ENCODE measurements at places on chromosomes 4 and X.

- no peak for DNase-seq
Measured at GRCh38 chrX:21645886-21646285, 12.2 kb downstream of the KLHL34 start.

DNA sequence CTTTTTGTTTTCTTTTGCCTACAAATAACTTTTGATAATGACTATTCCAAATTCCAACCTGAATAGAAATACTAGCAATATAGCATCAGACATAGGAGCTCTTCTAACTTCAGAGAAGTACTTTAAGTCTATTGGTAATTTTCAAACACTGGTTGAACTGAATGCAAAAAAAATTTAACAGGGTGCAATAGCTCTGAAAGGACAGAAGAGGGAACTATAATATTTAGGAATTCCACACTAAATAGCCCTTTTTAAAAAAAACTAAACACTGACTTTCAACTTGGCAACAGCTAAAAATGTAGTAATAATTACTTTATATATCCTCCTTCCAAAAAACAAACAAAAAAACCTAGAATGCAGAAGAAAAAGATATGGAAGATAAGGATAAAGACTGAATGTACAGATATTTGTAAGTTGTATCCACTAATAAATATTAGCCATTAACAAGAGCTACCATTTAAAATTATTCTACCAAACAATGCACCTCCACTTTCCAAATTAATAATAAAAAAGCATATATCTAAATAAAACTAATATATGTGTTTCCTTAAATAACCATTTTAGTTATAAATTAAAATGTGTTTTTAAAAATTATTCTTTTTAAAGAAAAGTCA lies 81.4 kb downstream of the FBXW7 start:
- no peak for DNase-seq

DNA sequence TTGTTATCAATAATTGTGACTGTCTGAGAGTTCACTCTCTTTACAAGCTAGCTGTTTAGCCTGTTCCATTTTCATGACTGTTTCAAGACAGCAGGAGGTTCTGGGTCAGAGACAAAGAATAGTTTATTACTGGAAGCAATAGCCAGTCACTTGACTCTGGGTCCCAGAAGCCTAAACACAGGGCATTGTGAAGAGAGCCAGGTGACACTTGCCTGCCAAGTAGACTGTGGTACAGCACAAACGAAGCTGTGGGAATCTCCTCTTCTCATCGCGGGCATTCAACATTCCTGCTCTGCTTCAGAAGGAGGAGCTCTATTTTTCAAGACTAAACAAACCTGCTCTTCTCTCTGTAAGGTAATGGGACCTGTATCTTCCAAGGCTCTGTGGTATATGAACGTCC lies 485.1 kb downstream of the TRIML1 start:
- no peak for DNase-seq

- no peak for DNase-seq
Measured at GRCh38 chr4:113433116-113433515, 328.4 kb downstream of the CAMK2D start.

DNA sequence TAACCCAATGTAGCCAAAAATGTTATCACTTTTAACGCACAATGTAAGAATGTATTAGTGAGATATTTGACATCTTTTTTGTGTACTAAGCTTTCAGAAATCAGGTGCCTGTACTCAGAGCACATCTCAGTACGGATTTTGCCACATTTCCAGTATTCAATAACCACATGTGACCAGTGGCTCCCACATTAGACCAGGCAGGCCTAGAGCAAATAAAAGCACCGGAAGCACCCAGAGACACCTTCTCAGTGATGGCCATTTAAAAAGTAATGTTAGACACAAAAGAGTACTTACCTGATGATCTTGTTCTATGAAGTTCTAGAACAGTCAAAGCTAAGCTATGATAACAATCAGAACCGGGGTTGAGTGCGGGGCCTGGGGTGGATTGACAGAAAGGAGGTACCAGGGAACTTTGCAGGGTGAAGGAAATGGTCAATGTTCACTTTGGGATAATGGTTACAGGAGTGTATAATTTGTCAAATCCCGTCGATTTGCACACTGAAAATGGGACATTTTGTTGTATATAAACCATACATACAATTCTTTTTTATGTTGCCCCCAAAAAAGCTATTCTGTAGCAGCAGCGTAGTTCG lies 1.2 kb downstream of the CTPS2 start:
- no peak for DNase-seq

GRCh38 chr4:37989398-37990260 lies 29.4 kb downstream of the PTTG2 start:
- no peak for DNase-seq

- DNase-seq, result no peak
Measured at GRCh38 chr4:102867278-102868152, 1.3 kb upstream of the CISD2 start.

GRCh38 chr4:85495621-85496020 lies 20.7 kb downstream of the ARHGAP24 start:
- no peak for DNase-seq

DNA sequence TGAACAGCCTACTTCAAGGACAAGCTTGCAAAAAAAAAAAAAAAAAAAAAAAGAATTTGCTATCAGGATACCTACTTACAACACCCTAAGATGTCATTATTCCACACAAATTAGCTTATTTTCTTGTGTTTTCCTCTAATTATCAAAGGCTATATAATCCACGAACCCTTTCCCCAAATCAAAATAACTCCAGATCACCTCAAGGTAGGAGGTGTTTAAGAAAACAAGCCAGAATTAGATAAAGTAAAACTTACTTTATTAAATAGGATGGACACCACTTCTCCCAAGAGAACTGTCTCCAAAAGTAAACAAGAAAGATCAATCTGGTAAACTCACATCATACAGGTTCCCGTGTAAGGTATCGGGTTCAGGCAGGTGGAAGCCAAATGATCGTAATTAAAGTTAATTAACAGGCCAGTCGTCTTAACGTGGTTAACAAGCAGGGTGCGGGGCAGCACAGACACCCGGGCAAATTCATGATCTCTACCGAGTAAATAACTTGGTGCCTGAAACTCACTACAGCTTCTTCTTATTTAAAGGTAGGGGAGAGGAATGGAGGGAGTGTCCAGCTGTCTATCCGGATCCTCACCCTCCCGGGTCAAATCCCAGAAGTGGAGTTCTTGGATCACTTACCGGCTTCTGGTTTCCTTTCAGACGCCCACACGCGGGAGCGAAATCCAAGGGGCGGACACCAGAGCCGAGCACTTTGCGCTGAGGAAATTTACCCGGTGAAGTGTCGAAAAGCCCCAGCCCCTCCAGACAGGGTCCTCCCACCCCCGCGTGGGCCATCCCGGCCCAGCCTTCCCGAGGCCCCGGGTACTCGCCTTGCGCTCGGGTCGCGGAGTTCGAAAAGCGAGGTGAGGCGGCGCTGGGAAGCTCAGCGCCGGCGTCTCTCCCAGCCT lies 708 bp downstream of the ARAP2 start:
- peak; percentile 32 for DNase-seq

- no peak for DNase-seq
Measured at GRCh38 chr4:158799013-158799770, 30.4 kb downstream of the FNIP2 start.

- no peak for DNase-seq
Measured at GRCh38 chrX:50200907-50201306, at the start of gene AKAP4. Gene AKAP4 (minus strand): TSS chrX:50201007. CDS start chrX:50200889, 118 bp downstream.

DNA sequence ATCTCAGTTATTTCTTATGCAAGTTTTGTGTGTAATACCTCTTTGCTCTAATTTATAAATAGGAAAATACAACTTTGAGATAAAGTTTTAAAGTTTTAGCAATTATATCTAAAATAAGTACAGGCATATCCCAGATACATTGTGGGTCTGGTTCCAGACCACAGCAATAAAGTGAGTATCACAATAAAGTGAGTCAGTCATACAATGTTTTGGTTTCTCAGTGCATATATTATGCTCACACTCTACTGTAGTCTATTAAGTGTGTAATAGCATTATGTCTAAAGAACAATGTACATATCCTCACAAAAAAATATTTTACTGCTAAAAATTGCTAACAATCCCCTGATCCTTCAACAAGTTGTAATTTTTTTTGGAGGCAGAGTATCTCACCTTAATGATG lies 49.2 kb downstream of the ANAPC10 start:
- DNase-seq, result no peak
